Hepatocyte (in vitro differentiated cells): ENCODE measurements at places on chromosomes 2 and 18.

DNA sequence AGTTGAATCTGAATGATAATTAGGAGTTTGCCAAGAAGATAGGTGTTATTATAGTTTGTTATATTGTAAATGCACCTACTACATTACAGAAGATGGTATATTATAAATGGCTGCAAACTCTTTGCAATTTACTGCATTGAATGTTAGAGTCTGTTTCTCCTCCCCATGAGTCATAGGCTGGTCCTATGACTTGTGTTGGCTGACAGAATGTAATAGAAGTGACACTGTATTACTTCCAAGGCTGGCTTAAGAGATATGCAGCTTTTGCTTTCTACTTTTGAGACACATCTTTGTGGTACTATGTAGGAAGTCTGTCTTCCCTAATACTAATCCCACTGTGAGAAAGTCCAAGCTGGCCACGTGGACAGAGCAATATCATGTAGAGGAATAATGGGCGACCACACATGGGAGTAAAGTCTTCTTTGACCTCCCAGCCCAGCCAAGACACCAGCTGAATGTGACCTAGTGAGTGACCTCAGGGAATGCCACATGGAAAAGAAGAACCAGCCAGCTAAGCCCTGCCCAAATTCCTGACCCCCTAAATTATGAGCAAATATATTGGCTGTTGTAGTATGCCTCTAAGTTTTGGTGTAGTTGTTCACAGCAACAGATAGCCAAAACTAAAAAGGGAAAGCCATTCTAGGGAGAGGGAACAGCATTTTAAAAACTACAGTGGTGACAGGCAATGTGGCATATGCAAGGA lies 6.8 kb upstream of the DDX1 start:
- DNase-seq, result no peak

- no peak for DNase-seq
These were observed 888.3 kb upstream of the CELF4 start for GRCh38 chr18:38453880-38454279.

DNA sequence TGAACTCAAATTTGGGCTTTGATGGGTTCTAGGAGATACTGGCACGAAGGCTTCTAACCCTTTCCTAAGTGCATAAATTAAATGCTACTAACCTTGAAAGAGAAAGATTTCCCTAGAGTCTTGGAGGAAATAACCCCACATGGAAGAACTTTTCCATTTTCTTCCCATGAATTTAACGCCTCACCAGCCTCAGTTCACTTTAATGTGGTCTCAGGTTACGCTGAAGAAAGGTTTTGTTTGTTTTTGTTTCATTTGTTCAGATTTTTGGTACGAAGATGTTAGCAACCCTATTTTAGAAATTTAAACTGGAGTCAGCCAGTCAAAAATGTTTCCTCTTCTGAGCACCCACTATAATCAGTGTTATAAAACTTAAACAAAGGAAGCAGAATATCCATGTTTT lies 30.7 kb downstream of the METTL4 start:
- DNase-seq, result no peak

- no peak for DNase-seq
These were observed 257.0 kb upstream of the RAB6C start for GRCh38 chr2:129722306-129723019.

- no peak for DNase-seq
These were observed 49.0 kb downstream of the CAPN13 start for GRCh38 chr2:30758191-30758651.

- DNase-seq, result no peak
These were observed 278.4 kb upstream of the FIGN start for GRCh38 chr2:164014068-164014731.

DNA sequence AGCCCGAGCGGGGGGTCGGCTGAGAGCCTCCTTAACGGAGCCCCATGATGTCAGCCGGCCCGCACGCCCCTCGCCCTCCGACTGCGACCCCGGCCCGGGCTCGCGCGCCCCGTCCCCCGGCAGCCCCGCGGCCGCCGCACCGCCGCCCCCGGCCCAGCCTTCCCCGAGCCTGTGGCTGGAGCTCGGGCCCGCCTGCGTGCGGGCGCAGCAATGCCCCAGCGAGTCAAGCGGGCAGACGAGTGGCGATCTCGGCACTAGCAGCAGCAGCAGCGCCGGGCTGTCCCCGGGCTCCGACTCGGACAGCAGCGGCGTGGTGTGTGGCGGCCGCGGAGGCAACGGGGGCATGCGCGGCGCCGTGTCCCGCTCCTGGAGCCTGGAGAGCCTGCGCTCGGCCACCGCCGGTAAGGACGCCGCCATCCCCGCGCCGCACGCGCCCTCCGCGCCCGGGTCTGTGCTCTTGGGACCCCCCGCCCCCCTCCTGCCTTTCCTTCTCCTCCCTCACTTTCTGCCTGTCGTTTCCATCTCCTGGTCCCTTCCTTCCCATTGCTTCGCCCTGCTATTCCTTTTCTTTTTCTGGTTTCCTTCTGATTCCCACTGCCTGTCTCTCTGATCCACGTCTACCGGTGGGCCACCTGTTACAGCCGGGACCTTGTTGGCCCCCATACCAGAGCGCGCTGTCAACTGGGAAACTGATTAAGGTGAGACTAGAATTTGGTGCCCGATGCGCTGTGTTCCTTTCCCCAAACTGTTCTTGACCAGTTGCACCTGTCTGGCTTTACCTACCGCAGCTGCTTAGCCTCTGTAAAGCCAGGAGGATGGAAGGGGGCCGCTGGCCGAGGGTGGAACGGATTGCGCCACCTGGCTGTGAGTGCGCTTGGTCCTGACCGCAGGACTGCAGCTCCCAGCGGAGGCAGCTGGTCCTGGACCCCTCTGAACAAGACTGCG lies 127.4 kb downstream of the ARHGEF4 start:
- peak; percentile 63 for DNase-seq

DNA sequence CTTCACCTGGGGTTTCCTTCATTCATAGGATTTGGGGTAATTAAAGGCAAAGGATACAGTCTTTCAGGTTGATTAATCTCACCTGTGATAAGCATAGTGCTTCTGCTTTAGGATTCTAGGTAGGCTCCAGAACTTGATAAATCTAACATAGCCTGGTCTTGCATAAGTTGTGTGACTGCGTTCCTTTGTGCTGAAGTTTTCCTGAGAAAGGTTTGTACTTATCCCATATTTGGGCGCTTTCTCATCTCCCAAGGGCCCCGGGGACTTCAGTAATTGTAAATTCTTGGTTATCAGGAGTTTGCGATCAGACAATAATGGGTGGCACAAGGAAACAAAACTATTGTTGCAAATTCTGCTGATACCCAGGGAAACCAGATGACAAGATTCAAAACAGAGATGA lies 53.1 kb downstream of the MTCL1 start:
- DNase-seq, result no peak
